Stimulated activated CD8-positive, alpha-beta memory T cell treated with anti-CD3 and anti-CD28 coated beads, Interleukin-15, amount 100 ng/mL, for 4 hours (primary cell): ENCODE measurements at places on chromosomes 4 and X.

DNA sequence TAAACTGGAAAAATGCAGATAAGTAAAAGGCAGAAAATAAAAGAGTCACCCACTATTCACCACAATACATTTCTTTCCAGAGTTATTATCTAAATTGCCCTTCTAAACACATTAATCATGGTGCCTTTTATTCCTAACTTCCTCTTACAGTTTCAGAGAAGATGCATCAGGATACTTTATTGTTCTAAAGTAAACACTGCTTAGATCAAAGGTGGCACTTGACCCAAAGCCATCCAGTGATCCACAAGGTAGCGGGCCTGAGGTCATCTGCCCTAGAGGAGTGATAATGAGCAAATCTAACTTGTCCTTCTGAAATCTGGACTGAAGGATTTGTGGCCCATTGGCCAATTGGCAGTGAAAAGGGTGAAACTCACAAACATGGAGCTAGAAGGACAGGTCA lies 12.0 kb upstream of the TMEM154 start:
- DNase-seq: no peak

GRCh38 chr4:74969507-74970474 lies 36.9 kb downstream of the PARM1 start:
- DNase-seq: no peak

DNA sequence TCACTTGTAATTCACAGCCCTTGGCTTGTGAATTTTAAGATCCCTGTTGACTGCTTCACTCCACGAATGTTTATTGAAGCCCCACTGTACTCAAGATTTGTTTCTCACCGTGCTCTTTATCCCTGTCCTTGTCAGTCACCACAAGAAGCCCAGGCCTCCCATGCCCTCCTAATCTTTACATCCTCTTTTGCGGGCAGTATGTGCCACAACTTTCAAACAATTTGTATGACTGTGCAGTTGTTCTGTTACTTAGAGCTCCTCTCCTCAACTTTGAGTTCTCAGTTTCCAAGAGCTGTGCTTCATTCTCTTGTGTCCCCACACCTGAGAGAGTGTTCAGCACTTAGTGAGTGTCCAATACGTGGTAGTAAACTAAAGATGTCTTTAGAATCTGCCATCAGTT lies 467.7 kb downstream of the NKX6-1 start:
- DNase-seq: no peak

DNA sequence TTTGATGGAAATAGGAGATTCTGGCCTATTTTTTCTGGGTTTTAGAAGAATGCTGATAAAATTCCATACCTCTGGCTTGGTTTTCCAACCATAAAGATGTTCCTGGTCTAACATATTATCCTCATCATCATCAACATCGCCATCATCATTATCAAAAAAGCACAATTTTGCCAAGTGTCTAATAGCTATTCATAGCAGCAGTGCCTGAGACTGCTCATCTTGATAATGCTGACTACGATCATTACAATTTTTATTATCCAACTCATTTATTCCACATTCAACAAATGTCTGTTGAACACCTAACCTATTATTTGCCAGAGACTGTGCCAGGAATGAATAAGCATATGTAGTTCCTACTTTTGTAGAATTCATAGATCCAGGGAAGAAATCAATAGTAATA lies 303.5 kb upstream of the GATB start:
- no peak for DNase-seq

- DNase-seq: no peak
These were observed 516.9 kb downstream of the PDHA2 start for GRCh38 chr4:96356591-96357370.

DNA sequence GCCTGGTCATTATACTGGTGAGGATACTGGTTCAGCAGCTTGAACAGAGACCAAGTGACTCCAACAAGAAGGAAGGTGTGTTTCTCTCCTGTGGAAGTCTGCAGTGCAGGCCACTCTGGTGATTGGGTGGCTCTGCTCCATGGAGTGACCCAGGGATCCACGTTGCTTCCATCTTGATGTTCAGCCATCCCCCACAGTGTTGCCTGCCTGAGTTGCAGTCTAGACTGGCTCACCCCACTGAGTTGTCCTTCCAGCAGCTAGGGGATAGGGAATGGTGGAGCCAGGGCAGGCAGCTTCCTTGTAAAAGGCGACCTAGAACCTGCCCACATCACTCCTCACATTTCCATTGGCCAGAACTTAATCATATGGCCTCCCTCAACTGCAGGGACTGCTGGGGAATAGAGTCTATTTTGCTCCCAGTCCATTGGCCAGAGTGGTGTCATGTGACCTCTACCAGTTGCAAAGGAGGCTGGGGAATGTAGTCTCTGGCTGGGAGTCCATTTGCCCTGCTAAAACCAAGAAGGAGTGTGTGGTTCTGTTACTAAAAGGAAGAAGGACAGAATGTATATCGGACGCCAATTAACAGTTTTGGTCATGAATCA lies 8.0 kb downstream of the MAN2B2 start:
- no peak for DNase-seq

DNA sequence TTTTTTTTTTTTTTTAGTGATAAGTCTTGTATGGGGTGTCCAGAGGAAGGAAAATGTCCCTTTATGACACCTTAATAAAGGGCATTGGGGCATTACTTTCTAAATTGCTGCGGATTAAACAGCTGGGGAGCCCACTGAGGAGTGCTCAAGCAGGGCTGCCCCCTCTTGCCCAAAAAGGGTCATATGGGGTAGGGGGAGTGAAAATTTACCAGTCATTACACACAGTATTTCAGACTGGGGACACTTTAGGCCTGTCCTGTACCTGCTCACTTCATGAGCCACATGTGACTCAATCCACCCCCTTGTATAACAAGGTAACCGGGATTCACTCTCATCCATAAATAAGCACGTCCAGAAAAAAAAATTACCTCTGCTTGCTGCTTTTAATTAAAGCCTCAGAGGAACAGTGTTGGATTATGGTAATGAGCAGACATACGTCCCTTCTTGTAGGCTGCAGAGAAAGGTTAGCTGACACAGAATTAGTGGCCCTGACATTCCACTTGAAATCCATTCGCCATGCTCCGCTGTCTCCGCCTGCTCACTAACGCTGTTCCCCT lies 1.8 kb downstream of the PRDM8 start:
- no peak for DNase-seq

DNA sequence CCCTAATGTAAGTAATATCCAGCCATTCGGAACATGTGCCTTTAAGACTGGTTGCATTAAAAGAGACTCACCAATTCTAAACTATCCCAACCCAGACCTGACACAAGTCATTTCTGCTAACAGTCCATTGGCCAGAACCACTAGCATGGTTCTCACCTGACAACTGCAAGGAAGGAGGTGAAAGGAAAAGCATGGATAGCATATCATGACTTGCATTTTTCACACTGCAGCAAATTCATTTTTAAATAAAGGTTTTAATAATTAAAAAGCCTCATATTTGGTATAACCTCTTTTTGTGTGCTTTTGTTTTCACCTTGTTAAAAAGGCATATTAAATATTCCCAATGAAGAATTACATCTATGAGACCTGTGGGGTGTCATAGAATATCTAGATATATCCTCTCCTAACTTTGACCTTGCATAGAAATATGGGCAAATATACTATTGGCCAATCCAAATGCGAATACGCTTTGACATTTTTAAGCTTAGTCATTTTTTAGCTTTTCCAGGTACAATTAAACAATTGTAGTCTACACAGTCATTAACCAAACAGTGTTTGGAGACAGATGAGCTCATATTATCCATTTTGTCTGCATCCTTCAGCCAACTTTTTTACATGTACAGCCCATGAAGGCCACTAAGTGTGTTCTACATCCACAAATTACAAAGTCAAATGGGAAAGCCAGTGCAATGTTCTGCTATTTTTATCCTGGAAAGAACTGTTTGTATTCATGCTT lies 295.3 kb downstream of the PDGFC start:
- DNase-seq: no peak

- DNase-seq: no peak
These were observed 654.0 kb upstream of the ATOH1 start for GRCh38 chr4:93174598-93174997.

GRCh38 chr4:59936566-59936965 lies 1263.6 kb upstream of the ADGRL3 start:
- no peak for DNase-seq
